ENCODE measurements at places on chromosomes 2 and 18.
A peak's percentile ranks its signal among the peaks of the same experiment; 100 is the strongest.

- DNase-seq: no peak
Observed at GRCh38 chr18:64091526-64091925, 57.4 kb downstream of the LINC00305 start.

DNA sequence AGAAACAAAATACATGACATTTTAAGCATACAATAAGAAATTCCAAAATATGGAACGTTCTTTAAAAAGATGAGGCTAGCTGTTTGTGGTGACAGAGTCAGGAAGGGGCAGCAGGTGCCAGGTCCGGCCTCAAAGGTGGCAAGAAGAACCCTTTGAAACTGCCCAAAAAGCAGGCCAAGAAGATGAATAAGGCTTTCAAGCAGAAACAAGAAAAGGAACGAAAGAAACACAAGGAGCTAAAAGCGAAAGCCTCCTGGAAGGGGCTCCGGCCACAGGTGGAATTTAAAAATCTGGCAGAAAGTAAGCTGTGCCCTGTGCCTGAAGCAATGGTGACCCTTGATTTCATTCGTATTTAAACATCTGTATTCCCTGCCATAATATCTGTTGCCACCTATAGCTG lies 5.5 kb downstream of the WDR33 start:
- no peak for DNase-seq

- no peak for DNase-seq
Observed at GRCh38 chr18:58102018-58102417, 58.0 kb downstream of the NEDD4L start.

- no peak for DNase-seq
Observed at GRCh38 chr2:12126318-12126717, 379.9 kb downstream of the LPIN1 start.

- DNase-seq: no peak
Observed at GRCh38 chr2:86790134-86790675, 508 bp downstream of the CD8A start.

GRCh38 chr2:29894822-29895614 lies 26.4 kb downstream of the ALK start:
- DNase-seq: peak; percentile 2

DNA sequence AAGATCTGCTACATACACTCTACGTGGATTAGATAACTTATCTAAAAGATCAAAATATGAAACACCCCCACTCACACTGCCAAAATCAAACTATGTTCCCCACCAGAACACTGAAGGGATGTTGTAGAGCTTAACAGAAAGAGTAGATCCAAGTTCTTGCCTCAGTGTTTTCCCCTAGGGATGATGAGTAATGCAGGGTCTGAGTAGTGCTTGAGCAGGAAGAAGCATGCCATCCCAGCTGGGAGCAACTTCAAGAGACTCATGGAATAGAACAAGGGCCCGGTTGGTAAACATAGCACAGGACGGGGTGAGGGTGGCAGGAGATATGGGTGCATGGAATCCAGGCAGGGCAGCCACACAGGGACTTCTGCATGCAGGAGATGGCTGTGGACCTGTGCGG lies 74.3 kb downstream of the SNTG2 start:
- peak; percentile 3 for DNase-seq

GRCh38 chr2:127172306-127172705 lies 47.8 kb downstream of the CYP27C1 start:
- no peak for DNase-seq

DNA sequence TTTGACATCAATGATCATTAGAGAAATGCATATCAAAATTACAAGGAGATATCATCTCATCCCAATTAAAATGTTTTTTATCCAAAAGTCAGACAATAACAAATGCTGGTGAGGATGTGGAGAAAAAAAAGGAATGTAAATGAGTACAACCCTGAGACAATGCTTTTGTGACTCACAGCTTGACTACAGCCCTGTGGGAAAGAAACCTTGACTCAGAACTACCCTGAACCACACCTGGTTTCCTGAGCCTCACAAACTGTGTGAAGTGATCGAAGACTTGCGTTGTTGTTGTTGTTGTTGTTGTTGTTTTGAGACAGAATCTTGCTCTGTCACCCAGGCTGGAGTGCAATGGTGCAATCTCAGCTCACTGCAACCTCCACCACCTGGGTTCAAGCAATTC lies 266.6 kb upstream of the MYT1L start:
- DNase-seq: no peak

GRCh38 chr2:96553176-96553956 lies 16.8 kb downstream of the ARID5A start:
- no peak for DNase-seq

DNA sequence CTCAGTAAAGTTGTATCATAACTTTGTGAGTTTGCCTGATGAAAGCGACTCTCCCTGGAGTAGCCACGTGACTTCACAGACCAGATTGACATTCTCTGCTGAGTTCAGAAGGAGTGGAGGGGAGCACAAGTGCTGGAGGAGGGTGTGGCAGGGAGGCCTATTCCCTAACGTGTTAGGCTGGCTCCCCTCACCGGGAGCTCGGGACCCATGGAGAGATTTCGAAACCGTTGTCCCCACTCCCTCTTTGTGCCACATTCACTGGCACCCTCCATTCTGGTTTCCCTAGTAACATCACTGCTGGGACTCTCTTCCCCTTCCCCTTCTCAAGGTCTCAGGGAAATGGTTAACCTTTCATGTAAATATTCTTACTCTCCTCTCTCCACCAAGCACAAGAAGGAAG lies 279.9 kb downstream of the ALPK2 start:
- DNase-seq: no peak

GRCh38 chr2:188349019-188349418 lies 57.3 kb downstream of the GULP1 start:
- DNase-seq: peak; percentile 50

- no peak for DNase-seq
Observed at GRCh38 chr18:11791131-11791530, 60.1 kb upstream of the CHMP1B start.

DNA sequence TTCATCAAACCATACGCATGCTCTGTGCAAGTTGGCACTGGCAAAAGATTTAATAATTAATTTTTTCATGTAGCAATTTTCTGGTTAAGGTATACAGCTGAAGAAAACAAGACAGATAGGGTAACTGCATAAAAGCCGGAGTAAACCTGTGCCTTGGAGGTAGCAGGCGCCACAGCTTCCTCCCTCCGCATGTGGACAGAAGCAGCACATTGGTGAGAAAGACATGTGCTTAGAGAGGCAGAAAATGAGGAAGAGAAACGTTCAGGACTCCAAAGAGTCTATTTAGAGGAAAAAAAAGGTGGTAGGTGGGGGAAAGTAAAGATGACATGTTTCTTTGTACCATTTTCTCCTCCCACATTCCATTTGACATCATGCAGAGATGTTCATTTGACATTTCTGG lies 9.3 kb downstream of the ST6GAL2 start:
- DNase-seq: no peak

DNA sequence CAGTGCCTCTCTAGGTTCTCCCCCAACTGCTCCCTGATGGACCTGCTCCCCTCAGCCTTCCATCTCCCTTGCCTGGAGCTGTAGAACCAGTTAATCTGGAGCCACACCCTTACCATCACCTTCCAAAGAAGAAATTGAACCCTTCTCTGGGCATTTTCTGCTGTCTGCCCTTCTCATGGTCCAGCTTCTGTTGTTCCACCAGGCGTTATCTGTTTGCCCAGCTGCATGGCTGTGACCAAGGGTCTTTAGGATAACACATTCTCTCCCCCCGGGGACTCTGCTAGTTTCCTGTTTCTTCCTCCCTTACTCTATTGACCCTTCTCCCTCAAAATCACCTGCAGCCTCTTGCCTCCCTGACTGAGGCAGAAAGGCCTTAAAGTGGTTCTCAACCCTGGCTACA lies 3.2 kb upstream of the ANKRD53 start:
- DNase-seq: no peak

DNA sequence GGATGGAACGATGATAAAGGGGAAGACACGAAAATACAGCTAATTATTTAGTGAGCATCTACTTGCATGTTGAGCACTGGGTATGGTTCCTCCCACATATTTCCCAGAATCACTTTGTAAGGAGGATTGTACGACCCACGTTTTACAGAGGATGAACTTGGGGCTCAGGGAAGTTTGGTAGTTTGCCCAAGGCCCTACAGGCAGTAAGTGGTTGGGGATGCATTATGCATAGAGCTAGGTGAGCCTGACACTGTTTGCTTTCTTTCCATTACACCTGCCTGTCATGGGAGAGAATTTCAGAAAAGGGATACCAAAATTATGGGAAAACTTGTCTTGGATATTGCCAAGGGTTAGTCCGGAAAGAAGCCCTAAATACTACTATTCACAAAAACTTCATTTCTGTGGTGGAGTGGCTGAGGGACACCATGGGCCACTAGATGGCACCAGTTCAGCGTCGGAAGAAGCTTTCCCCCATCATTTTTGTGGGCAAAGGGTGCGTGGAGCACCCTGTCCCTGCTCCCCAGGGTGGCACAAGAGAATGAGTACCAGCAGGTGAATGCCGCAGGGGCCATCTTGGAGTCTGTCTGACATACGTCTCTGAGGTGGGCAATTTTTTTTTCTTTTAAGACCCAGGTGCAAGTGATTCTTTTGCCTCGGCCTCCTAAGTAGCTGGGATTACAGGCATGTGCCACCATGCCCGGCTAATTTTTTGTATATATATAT lies 23.5 kb upstream of the C18orf32 start:
- DNase-seq: peak; percentile 74

GRCh38 chr18:23716966-23717365 lies 27.7 kb downstream of the LAMA3 start:
- no peak for DNase-seq

DNA sequence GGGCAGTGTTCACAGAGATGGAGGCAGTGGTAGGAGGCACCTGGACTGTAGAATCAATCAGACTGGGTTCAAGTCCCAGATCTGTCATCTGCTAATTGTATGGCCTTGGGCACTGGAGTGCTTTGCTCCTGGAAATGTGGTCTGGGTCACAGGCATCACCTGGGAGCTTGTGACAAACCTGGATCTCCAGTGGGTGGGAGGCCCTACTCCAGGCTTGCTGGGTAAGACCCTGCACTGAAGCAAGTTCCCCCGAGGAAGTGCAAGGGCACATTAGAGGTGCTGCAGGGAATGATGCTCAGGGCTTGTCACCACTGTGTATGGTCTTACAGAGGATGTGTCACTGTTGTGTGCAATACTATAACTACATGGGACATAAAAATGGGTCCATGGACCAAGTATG lies 220.5 kb upstream of the ID2 start:
- DNase-seq: no peak

GRCh38 chr2:129253461-129253812 lies 726.0 kb upstream of the RAB6C start:
- peak; percentile 22 for DNase-seq

DNA sequence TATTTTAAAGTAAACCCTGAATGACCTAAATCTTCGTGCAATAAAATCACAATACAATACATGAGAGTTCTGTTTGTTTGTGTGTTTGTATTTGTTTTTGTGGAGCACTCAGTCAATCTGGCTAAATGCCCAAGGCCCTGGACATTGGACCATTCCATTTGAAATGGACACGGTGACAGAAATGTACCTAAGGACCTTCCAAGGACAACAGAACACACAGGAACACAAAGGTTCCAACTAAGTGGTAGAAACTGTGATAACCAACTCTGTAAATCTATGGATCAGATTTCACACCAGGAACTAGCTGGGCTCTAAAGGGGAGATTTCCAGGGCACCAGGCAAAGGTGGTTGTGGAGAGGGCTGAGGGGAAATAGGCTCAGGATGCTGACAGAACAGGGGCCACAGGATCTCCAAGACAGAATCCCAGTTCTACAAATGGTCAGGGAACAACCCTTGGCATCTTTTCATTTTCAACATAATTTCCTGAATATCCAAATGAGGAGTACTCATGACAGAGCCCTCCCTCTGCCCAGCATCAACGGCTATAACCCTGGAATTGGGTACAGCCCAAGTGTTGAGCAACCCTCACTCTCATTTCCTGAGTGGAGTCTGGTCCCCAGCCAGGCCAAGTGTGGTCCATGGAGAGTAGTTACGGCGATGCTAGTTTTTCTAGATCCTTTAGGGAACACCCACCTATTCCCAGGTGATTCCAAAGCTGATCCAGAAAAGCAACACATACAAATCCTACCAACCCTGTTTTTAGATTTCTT lies 78.4 kb downstream of the NCKAP5 start:
- no peak for DNase-seq

Measured in tongue (tissue), 3 donors.